Mucosa of descending colon (tissue), 3 donors: ENCODE measurements at places on chromosomes 3 and 15.

DNA sequence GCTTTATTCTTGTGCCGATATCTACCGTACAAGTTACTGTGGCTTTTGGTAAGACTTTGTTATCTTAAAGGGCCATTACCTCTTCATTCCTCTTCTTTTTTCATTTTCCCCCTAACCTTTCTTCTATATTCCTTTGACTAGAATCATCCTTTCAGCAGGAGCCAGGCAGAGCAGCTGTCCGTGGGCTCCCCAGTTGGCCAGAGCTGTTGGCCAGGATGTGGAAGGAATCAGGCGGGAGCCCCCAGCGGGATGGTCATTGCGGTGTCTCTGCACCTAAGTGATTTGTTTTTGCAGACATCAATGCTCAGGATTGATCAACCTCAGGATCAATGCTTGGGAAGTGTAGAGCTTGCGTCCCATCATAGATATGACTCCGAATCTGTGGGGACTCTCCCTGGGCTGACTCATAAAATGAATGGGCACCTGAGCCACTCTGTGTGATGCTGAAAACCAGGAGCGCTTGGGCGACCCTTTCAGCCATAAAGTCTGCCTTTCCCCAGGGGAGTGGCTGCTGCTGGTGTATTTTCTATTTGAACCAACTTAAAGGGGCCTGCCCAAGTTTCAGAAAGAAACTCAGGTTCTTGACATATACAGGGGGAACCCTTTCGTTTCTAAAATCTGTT lies 21.7 kb downstream of the APBA2 start:
- no peak for DNase-seq

DNA sequence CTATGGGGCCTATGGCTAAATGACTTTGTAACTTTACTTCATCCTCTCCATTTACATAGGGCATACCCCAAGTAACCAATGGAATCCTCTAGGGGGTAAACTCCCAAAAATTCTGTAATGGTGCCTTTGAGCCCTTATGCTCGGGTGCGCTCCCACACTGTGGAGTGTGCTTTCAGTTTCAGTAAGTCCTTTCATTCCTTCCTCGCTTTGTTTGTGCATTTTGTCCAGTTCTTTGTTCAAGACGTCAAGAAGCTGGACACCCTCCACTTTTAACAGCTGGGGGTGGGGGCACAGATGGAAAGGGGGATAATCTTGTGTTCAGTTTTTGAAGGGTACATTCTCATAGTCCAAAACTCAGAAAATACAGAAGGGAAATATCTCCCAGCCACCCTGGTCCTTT lies 84.4 kb upstream of the C2CD4B start:
- no peak for DNase-seq

- no peak for DNase-seq
Measured at GRCh38 chr3:111568355-111568754, 26.4 kb downstream of the CD96 start.

DNA sequence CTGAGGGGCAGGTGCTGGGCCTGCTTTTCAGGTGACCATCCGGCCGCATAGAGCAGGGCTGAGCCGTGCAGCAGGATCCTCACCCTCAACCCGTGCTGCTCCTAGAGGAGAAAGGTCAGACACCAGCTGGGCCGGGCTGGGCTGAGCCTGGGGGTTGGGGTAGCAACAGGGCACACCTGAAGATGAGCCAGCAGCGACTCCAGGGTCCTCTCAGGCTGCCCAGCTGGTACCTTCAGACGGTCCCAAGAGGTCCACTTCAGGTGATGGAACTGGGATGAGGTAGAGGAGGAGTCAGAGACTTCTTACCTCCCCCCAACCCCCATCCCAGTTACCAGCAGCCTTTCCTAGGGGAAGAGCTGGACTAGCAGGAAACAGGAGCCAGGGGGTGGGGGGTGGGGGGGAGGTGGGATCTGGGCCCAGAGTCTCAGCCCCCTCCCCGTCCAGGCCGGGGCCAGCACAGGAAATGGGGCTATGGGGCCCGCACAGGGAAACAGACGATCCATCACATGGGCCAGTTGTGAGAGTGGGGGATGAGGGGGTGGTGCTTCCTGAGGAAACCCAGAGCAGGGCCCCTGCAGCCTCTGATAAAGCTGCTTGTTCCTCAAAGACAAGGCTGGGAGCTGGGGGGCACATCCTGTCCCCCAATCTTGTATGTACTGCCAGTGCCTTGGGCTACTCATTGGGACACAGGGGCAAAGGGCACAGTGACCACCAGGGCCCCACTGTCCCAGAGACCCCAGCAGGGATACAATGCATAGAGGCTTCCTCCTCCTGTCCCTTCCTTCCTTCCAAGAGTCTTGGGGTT lies 3.0 kb downstream of the INKA1 start:
- no peak for DNase-seq

GRCh38 chr3:13064964-13065363 lies 8.3 kb downstream of the IQSEC1 start:
- no peak for DNase-seq

DNA sequence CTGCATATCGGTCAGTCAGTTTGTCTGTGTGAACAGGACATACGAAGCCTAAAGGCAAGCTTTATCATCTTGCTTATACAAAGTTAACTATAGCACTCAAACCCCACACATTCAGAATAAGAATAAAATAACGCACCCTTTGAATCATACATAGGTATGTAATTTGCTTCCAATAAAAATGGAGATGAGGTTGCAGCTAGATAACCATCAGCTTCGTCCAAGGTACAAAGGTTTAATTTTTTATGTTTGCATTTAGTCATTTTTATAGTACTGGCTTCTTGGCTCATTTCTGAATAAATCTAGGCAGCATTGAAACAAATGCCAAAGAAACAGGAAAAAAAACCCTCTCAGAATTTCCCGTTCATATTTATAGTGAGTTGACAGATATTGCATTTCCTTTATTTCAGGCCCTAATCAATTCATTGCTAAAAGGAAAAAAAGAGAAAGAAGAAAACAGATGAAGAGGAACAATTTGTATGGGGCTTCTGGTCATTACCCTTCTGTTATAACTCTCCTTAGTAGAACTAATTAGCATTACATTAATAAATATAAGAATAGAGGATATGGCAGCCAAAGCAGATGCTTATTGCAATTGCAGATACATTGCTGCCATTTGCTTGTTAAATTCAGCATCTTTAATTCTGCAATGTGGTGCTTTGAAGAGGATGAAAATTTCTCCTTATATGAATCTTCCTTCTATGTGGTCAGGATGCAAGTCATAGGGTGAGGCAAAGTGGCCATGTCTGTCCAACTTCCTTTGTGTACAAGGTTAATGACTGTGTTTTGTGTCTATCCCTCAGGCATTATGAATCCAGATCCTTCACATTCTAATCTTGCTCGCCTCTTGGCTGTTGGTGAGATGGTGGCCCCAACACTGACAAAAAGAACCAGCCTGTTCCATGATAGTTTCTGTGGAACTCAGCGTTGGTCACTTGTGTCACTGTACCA lies 550.0 kb downstream of the AGBL1 start:
- DNase-seq = no peak

DNA sequence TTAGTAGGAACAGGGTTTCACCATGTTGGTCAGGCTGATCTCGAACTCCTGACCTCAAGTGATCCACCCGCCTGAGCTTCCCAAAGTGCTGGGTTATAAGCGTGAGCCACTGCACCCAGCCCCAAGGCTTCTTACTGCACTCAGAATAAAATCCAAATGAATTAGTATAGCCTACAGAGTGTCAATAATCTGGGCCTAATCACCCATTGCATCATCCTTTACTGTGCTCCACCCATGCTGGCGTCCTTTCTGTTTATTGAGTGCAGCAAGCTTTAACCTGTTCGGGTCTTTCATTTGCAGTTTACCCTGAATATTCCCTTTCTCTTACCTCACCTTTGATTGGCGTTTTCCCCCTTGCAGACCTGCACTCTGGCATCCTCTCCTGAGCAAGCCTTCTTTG lies 77.7 kb downstream of the CEP63 start:
- DNase-seq = no peak

DNA sequence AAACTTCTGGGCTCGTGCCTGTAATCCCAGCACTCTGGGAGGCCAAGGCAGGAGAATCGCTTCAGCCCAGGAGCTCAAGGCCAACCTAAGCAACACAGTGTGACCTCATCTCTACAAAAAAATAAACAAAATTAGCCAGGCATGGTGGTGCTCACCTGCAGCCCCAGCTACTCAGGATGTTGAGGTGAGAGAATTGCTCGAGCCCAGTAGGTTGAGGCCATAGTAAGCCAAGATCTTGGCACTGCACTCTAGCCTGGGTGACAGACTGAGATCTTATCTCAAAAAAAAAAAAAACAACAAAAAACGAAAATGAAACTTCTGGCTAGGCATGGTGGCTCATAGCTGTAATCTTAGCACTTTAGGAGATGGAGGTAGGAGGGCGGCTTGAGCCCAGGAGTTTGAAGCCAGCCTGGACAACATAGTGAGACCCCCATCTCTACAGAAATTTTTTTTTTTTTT lies 53.7 kb downstream of the PIK3CB start:
- no peak for DNase-seq

GRCh38 chr15:35986191-35986721 lies 440.3 kb upstream of the DPH6 start:
- DNase-seq = no peak

DNA sequence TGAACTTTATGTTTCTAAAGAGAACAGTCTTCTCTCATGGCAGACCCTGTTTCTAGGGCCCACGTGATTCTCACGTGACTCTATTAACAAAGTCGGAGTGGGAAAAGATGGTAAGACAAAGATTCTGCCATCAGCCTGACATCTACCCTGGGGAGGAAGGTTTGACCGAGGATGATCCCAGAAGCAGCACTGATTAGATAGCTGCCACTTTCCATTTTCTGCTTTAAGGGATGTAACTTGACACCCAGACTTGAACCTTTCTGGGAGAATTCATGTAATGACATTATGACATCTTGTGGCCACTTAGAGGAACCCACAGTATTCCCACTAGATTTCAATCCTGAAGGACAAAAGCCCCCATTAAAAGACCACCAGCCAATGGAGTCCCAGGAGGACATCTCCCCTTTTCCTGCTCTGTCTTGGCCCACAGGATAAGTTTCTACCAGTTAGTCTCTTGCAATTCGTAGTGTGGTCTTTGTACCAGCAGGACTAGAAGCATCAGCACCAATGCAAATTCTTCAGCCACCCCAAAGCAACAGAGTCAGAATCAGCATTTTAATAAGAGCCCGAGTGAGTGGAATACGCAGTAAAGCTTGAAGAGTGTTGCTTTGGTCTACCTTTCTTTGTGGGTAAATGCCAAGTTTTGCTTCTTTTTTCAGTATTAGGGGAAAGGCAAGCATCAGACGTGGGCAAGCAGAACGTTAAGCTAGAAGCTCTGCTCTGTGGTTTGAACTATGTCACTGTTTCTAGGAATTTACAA lies 480.5 kb upstream of the PROK2 start:
- DNase-seq = no peak

- DNase-seq = no peak
Measured at GRCh38 chr3:60855250-60855649, 396.0 kb downstream of the FHIT start.

DNA sequence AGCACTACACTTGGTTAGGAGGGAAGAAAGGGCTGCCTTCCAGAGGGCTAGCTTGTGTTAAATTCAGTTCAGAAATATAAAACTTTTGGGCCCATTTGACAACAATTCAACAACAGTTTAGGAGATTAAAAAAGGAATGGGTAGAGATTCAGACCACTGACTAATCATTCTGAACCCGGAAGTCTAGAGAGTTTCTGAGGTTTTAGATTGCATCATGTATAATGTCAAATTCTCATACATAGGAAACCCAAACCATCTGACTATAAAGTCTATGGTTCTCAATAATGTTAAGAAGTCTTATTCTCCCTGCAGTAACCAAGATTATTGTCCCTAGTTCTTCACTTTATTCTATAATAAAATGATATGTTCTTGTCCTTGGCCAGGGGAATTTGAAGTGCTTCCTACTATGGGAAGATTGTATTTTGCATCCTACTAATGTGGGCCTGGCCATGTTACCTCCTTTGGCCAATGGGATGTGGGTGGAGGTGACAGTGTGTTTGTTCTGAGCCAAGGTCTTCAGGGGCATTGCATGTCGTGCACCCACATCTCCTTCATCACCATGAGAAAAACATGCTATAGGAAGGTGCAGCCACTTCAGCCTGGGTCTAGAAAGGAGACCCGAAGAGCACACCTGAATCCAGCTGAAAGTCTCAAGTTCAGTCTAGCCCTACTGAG lies 66.4 kb upstream of the CCNL1 start:
- DNase-seq = no peak

DNA sequence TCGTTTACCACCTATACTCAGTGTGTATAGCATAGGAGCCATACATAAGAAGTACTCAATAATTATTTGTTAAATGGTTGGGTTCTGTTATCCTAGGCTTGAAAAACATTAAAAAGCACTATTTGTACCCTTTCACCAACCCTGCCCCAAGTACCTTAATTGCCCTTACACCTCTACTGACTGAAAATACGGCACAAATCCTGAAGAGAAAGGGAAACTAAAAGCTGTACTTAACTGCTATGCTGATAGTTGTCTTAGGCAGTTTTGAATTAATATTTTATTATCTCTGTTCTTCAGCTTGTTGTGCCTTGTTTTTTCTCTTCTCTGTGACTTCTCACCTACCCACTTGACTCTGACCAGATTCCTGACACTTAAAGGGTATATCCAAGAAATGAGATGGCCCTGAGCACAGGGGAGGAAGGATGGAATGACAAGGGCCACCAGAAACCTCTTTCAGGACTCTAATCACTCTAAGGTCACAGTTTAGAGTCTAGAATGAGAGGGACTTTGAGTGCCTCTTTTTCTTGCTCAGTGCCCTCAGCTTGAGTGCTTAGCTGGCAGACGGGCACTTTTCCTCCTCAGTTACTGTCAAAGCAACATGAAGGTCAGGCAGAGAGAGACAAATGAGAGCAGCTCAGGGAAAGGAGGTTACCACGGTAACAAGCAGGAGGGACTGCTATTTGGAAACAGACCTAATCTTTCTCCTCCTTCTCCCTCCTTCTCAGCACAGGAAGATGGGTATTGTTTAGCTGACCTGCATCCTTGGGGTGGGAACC lies 136.5 kb downstream of the ZNF609 start:
- no peak for DNase-seq

GRCh38 chr3:137217733-137218132 lies 259.9 kb downstream of the IL20RB start:
- no peak for DNase-seq

GRCh38 chr3:159191447-159191846 lies 389.6 kb downstream of the MFSD1 start:
- DNase-seq = no peak
